Neuronal stem cell (in vitro differentiated cells): ENCODE measurements at places on chromosomes 11 and 22.
A peak's percentile ranks its signal among the peaks of the same experiment; 100 is the strongest.

- no peaks in the 10 kb centered on the region for H3K27me3 ChIP-seq
- peaks cover 59% of the 10 kb centered on the region for H3K4me1 ChIP-seq
- peak overlapping the region; percentile 72 for H3K27ac ChIP-seq
- H3K4me3 ChIP-seq: no peak overlapping the region
- DNase-seq: no peak
- H3K36me3 ChIP-seq: peaks cover 4% of the 10 kb centered on the region
These were observed 15.4 kb downstream of the LRP5 start for GRCh38 chr11:68327586-68328370.

DNA sequence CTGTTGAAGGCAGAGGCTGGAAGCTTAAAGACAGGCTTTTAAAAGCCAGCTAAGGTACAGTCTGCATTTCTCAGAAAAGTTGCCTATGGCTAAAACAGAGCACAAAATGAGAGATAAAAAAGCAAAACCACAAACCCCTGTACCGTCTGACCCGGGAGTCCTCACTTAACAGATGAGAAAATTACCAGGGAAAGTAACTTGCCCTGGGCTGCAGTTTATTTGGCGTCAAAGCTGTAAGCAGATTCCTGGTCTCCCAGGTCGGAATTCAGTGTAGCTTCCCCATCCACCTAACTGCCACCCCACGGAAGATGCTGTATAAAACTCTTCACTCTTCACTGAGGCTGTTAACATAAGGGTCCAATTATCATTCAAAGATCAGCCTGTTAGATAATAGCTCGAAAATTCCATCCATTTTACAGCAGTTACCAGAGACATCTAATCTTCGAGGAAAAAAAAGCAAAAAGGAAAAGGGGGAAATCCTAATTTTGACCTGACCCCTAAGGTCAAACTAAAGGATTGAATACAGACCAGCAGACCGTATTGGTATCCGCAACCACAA is 1.5 kb downstream of the TCF20 start:
- no peaks in the 10 kb centered on the region for H3K27me3 ChIP-seq
- peak overlapping the region; percentile 87 for H3K4me3 ChIP-seq
- H3K27ac ChIP-seq: no peak overlapping the region
- H3K4me1 ChIP-seq: peaks cover 14% of the 10 kb centered on the region

DNA sequence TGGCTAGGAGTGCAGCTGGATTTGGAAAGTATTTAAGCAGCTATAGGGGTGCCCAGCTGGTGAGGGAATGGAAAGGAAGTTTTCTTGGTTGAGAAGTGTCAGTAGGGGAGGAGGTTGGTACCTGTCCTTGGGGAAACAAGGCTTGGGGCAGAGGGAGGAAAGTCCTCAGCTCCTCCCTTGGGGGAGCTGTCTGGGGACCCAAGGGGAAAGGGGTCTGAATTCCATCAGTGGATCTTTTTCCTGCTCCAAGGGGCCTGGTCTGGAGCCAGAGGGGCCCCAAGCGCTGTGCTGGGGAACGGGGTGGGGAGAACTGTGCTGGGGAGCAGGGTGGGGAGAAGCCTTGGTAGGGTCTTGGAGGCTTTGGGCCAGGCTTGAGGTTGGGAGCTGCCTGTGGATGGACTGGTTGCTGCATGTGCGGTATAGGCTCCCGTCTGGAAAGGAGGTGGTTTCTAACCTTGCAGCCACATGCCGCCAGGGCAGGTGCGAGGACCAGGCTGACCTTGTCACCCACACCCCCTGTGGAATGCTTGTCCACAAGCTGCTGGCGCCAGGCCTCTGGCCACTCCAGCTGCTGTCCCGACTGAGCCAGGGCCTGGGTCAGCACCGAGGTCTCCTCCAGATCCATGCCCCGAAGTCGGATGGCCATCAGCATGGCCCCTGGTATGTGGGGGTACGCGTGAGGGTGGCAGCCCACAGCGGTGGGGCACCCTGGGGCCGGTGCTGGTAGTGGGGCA is 963 bp downstream of the TYMP start:
- DNase-seq: no peak
- peaks cover 12% of the 10 kb centered on the region for H3K36me3 ChIP-seq
- H3K27me3 ChIP-seq: peaks cover 14% of the 10 kb centered on the region
- H3K27ac ChIP-seq: no peak overlapping the region

DNA sequence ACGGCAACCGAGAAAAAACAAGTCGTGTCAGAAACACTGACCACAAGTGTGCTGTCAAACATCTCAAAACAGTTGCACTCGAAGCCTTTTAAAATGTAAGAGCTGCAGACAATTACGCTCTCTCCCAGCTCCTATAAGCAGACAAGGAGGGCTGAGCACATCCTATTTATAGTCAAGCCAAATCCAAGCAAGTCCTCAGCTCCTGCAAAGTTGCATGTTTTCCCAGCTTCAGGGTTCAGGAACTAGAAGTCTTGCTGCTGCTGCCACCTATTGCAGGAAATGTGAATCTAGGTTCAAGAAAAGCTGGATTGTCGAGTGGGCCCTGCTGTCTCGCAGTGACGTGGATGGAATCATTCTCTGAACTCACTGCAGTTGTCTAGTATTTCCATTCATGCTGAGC is 15.5 kb downstream of the EFCAB6 start:
- no peaks in the 10 kb centered on the region for H3K4me1 ChIP-seq
- H3K27me3 ChIP-seq: no peaks in the 10 kb centered on the region
- H3K36me3 ChIP-seq: no peaks in the 10 kb centered on the region
- DNase-seq: peak; percentile 18
- H3K4me3 ChIP-seq: no peak overlapping the region

GRCh38 chr22:47042861-47043496 is 280.5 kb downstream of the TBC1D22A start:
- no peak overlapping the region for H3K27ac ChIP-seq
- no peak for DNase-seq
- no peaks in the 10 kb centered on the region for H3K27me3 ChIP-seq
- peaks cover 7% of the 10 kb centered on the region for H3K4me1 ChIP-seq

- H3K36me3 ChIP-seq: no peaks in the 10 kb centered on the region
- no peaks in the 10 kb centered on the region for H3K27me3 ChIP-seq
- no peak for DNase-seq
- H3K4me3 ChIP-seq: no peak overlapping the region
- no peak overlapping the region for H3K27ac ChIP-seq
- peaks cover 4% of the 10 kb centered on the region for H3K4me1 ChIP-seq
These were observed 26.1 kb upstream of the TTLL12 start for GRCh38 chr22:43213051-43213450.
